ENCODE measurements at places on chromosomes 11 and 22.
A peak's percentile ranks its signal among the peaks of the same experiment; 100 is the strongest.

- no peak for DNase-seq
Measured at GRCh38 chr11:109586789-109587188, 164.8 kb downstream of the C11orf87 start.

DNA sequence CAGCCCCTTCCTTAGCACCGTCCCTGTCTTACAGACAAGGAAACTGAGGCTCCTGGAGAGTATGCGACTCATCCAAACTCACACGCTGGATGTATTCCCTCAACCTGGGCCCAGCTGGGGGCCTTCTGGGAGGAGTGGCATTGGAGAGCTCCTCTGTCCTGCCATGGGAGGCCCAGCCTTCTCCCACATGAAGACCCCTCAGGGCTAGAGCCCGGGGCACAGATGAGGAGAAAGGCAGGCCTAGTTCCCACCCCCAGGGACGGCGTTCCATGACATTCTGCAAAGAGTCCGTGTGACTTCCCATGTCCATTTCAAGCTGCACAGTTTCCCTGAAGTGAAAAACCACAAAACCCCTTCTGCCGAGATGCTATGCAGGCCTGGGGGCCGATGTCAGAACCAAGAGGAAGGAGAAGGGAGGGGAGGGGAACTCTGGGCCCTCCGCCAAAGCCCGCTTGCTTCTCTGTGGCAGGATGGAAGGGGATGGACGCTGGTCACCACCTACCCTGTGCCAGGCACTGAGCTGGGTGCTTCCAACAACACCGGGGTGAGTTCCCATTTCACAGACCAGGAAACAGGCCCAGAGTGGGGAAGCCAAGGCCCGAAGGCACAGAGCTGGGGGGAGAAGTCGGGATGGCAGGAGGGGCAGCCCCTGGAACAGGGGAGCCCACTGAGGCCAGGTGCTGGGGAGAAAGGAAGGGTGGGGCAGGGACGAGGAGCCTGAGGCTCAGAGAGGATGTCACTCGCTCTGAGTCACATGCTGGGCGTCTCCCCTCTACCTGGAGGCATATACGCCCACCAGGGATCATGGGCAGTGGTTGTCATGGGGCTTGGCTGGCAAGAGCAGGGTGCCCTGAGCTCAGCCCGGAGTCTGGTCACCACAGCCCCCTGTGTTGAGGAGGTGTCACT, 15.7 kb downstream of the RAC2 start:
- DNase-seq: no peak

GRCh38 chr11:76270389-76270788, 64.1 kb upstream of the WNT11 start:
- no peak for DNase-seq

DNA sequence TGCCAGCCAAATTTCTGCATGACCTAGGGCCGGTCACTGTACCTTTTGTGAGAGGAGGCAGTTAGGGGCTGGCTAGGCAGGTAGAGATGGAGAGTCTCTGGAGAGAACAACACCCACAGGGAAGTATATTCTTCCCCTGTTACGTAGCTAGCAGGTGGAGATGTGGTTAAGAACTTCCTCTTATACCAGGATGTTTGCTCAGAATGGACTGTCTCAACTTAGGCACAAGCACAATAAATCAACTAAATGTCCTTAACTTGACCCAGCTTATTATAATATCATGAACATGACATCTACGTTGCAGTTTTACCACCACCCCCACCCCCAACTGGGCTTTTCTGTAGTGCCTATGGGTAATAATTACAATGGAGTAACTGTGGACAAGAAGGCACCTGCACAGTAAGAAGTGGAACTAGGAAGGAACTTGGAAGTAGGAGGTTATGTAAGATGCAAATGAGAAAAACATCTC, 60.7 kb upstream of the MPEG1 start:
- no peak for DNase-seq

DNA sequence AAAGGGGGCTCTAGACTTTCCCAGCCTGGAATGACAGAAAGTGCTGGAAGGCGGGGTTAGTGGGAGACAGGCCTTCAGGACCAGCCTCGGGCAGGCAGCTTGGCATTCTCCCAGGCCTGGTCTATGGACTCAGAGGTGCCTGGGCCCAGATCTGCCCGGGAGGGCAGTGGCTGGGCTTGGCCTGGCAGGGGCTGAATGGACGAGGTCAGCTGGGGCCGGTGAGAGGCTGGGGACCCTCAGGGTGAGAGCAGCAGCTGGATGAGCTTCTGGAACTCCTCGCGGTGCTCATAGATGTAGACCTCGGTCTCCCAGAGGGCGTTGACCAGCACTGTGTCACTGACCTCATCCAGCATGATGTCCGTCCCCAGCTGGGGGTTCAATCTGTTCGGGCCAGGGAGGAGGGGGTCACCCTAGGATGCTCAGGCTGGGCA, 1.5 kb upstream of the BAIAP2L2 start:
- no peak for DNase-seq

- DNase-seq: no peak
Measured at GRCh38 chr11:84648471-84648870, 978.7 kb downstream of the DLG2 start.

DNA sequence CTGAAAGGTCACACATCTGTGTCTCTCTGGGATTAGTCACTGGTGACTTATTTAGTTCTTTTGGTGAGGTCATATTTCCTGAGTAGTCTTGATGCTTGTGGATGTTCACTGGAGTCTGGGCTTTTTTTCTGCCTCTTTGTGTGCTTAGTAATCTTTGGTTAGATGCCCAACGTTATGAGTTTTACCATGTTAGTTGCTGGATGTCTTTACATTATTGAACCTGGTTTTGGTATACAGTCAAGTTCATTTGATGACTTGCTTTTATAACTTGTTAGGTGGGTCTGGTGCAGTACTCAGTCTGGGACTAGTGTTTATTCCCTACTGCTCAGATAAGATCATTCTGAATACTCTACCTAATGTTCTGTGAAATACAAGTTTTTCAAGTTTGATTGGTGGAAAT, 26.2 kb upstream of the SLC37A2 start:
- no peak for DNase-seq

- no peak for DNase-seq
Measured at GRCh38 chr22:20056696-20057386, 23.2 kb upstream of the DGCR8 start.

DNA sequence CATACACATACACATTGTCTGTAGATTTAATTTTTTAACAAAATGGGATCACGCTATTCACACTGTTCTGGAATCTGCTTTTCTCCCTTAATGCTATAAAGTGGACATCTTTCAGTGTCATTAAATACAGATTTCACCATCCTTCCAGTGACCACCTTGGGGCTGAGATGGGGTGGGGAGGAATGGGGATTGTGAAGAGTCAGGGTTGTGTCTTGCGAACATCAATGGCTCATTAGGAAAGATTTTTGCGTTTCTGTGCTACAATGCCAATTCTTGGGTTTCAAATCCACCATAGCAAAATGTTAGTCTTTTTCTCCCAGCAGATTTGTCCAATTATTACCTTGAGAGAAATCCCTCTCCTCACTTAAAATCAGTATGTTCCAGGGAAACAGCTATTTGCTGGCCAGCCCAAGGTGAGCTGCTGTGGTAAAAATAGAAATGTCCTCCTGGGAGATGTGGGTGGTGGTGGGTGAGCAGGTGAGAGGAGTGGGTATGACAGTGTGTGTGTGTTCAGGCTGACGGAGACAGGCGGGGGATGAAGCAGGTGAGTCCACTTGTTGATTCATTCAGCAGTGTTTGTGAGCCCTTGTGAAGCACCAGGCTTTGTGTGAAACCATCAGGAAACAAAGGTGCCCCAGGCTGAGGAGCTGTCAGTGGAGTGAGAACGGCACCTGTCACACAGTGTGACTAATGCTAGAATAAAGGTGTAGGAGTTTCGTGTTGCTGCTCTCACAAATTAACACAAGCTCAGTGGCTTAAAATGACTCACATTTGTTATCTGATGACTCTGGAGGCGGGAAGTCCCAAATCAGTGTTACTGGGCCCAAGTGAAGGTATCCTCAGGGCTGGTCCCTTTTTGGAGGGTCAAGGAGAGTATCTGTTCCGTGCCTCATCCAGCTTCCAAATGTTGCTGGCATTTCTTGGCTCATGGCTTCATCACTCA, 1.7 kb upstream of the CBX6 start:
- no peak for DNase-seq

DNA sequence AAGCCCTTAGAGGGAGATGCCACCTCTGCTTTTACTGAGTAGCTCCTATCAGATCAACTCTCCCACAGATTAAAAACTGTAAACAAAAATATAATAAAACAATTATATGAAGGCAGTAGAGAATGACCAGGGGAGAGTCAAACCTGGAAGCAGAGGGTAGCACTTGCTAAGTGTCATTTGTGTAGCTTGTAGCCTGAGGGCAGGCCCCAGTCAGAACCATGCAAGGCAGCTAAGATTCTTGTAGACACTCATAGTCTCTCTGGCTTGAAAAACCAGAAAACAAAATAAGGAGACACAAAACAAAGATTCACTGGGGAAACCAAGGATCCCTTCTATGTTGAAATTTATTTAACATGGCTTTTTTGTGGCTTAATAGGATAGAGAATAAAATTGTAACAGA, 110.4 kb downstream of the WNT11 start:
- no peak for DNase-seq

- DNase-seq: no peak
Measured at GRCh38 chr22:41347066-41347859, 34.5 kb upstream of the TEF start.

GRCh38 chr11:108474664-108475463, 7.5 kb upstream of the C11orf65 start:
- DNase-seq: no peak

- no peak for DNase-seq
Measured at GRCh38 chr11:9030601-9031000, 26.8 kb upstream of the NRIP3 start.

- no peak for DNase-seq
Measured at GRCh38 chr22:44823396-44823795, 71.0 kb downstream of the ARHGAP8 start.

DNA sequence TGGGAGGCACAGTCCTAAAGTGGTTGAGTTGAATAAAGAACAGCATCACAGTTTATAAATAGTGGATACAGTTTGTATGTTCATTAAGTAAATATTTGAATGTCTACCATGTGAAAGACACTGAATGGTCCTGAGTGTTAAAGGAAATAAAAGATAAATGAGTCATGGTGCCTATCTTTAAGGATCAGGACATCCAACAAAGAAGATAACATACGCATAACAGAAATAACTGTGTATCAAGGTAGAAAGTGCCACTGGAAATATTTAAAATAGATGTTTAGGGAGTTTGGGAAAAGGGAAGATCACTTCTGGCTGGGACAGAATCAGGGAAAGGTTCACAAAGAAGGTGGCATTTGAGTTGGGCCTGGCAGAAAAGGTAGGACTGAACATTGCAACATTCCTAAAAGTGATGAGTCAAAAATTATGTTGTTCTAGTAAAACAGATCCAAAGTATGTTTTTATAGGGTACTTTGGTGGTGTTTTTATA, 41.5 kb downstream of the CSTPP1 start:
- DNase-seq: no peak

DNA sequence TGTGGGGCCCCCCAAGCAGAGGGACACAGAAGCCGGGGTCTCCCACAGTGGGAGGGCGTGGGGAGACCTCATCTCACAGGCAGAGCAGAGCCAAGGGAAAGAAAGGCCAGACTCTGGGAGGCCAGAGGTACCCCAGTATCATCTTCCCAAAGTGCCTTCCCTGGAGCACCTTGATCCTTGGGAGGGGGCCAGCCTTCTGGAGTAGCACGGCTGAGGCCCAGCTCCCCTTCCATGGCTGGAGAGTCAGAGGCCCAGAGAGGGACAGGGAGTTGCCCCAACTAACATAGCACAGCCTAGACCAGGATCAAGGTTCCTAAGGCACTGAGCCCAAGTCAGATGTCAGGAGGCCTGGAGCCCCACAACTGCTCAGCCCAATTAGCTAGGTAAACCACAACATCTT, 50.6 kb downstream of the ELFN2 start:
- no peak for DNase-seq

DNA sequence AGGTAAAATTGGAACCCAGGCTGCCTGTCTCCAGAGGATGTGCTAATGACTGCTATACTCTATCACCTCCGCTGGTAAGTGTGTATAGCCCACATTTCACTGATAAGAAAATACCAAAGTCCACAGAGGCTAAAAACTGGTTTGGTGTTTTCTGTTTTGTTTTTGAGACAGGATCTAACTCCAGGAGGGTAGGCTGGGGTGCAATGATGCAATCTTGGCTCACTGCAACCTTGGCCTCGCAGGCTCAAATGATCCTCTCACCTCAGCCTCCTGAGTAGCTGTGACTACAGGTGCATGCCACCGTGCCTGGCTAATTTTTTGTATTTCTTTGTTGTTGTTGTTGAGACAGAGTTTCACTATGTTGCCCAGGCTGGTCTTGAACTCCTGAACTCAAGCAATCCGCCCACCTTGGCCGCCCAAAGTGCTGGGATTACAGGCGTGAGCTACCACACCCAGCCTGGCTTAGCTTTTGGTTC, 409.8 kb downstream of the LARGE1 start:
- no peak for DNase-seq

GRCh38 chr11:92685049-92685448, 284.4 kb upstream of the MTNR1B start:
- DNase-seq: no peak

DNA sequence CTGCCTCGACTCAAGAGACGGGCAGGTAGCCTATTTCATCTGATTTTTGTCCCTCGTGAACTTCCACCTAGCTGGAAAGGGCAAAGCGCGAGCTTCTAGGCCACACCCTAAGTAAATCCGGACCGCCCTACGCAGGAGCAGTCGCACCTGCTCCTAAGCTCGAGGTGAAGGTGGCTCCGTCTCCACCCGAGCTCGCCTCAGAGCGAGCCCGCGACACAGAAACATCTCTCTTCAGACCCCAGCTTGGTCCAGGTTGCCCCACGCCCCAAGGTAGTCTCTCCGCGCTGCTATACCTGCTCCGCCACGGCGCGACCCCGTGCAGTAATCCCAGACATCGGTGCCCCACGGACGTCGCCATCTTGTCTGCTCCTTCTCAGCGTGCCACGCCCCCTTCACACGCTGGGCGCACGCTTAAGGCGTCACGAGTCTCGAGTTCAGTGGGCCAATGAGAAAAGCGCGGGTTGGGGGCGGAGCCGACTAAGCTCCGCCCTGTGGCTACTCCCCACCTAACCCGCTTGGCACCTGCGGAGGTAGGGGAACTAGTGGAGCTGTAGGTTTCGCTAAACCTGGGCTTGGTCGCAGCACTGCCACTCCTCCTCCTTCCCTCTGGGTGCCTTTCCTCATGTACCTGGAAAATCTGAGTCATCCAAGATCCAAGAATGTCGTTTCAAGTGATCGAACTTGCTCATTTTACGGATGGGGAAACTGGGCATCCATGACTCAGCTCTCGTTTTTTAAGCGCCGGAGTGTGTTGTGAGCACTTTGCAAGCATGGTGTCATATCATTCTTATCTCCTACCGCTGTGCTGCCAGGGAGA, at the start of gene PISD:
PISD (minus strand) TSS at position 365 of the 817 bp plus-strand sequence; CDS start at position 358, 7 bp downstream.
- DNase-seq: peak; percentile 95

DNA sequence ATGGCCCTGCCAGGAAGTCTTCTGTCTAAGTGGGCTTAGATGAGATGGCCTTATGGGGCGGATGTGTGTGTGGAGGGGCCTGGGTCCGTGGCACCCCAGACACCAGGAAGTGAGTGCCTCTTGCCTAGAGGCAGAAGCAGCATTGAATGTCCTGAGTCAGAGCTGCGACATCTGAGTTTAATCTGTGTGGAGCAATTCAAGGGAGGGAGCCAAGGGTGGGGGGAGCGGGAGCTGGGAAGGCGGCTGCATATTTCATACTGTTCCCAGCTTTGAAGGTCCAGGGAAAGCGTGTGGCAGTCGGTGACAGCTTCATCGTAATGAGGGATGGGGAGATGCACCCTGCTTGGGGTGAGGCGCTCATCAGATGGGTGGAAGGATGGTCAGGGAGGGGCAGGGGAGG, 73.5 kb upstream of the THY1 start:
- DNase-seq: no peak

Measured in K562 (cell line).